ENCODE measurements at places on chromosomes 6 and 20.

DNA sequence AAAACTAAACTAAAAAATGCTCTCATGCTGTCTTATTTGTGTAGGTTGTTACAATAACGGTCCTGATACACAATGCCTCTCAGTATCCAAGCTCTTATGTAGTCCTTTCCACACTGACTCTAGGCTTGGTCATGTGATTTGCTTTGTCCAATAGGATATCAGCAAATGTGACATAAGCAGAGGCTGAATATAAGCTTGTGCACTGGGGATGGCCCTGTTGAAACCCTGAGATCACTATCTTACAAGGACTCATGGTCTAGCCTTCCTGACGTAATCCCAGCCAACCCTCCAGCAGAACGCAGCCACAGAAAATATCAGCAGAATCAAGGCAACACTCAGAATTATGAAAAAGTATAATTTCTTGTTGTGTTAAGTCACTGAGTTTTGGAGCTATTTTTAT is 145.1 kb upstream of the CCN2 start:
- no peak for DNase-seq

DNA sequence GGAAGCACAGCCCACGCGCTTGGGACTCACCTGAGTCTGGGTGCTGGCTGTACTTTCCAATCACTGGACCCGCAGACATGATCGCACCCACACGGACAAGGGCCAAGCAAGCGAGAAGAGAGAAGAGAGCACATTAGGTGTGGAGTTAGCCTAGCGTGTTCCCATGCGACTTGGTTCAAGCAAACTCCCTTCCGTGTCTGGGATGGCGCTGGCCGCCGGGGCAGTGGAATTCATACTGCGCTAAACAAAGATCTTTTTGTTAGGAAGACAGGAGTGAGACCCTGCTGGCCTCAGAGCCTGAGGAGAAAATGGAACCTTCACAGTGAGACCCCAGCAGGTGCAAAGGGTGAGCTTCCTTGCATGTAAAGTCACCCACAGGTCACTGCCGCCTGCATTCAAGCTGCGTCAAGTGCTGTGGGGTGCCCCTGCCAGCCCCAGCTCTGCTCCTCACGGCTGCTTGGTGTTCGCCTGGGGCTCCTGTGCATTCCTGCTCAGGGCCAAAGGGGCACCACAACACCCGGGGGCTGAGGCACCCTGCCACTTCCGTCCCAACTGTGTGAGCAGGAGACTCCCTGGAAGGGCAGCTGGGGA is 26.4 kb downstream of the PSMG4 start:
- DNase-seq, result no peak

DNA sequence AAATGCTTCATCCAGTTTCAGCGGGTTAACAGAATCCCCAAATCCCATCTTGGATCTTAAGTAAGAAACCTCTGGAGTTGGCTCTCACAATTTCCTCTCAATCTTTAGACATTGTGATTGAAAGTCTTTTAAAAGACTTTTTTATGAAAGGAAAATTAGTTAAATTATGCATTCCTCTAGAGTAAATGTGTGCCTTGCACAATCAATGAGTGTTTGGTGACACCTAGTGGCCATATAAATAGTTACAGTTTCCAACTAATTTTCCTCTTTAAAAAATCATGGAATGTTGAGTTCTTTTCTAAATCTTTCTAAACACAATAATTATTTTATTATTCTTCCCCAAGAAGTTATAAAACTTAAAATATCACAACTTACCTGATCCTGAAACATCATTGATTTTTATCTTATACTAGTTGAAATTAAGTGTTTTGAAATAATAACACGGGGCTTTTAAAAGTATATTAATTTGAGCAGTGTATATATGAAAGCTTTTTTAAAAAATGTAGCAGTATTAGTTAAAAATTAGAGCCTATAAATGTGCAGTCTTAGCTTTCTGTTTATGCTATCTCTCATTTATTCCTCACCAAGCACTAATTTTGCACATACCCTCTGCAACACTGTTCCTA is 66.4 kb downstream of the PKHD1 start:
- peak; percentile 22 for DNase-seq

- DNase-seq, result no peak
These were observed 68.0 kb downstream of the CYP39A1 start for GRCh38 chr6:46584586-46584985.

DNA sequence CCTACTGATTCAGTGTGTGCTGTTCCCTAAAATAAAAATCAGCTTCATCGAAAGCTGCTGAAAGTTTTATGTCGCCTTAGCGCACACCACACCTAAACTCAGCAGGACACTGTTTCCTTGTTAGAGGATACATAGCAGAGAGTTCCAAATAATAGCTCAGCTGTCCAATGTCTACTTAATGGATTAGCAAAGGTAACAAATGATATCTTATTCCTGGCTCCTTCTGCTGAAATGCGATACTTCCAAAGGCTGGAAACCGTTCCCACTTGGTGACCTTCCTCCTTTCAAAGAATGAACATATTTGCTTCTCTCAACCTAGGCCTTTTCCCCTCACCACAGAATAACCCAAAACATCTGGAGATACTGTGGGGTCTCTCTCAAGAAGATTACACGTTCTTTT is 189.5 kb upstream of the GMDS start:
- no peak for DNase-seq

GRCh38 chr20:19193349-19193748 is 19.1 kb upstream of the SLC24A3 start:
- DNase-seq, result no peak

- DNase-seq, result no peak
These were observed 63.2 kb downstream of the PYGB start for GRCh38 chr20:25310921-25311728.

- DNase-seq, result no peak
These were observed 8.4 kb downstream of the RBBP8NL start for GRCh38 chr20:62418709-62419487.

DNA sequence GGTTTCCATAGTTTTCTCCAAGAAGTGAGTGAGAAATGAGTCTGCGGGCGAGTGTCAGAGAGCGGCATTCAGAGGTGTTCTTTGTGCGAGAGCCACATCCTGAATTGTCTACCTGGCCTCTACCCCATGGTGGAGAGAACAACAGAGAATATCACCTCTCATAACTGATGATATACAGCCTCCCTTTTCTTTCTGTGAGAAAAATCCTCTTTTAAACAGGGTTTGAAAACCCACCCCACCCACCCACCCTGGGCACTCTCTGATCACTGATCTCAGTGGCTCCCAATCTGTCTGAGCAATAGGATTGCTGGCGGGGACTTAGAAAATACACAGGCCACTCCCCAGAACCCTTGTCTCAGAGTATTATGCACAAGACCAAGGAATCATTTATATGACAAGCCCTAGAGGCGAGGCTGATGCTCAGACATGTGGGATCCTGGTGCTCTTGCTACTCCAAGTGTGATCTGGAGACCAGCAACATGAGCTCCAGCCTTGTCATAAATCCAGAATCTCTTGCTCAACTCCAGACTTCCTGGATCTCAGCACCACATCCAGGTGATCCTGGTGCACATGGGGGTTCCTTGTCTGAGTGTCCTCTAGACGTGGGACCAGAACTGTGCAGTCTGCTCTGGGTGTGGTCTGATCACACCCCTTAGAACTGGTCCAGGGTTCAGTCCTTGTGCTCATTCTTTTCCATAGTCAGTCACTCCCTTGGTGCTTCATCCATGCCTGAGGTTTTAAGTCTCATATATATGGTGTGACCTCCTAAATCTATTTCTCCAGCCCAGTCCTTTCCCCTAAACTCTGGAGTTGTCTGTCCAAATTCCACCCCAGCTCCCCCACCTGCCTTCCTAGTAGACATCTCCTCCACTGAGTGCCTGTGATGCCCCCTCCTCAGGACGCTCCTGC is 5.3 kb downstream of the HLA-B start:
- no peak for DNase-seq

All from activated CD4-positive, alpha-beta T cell treated with anti-CD3 and anti-CD28 coated beads, Interleukin-2, Interleukin-6, amounts not matched to agents 100 ng/mL and 50 ng/mL, durations not matched to agents 16 hours and 8 hours (primary cell).